ENCODE measurements at places on chromosomes 7 and 10. TPM values are rescaled to one million over a fixed set of nuclear protein-coding genes. Genes with fewer than 3 reads are reported as not detected.

DNA sequence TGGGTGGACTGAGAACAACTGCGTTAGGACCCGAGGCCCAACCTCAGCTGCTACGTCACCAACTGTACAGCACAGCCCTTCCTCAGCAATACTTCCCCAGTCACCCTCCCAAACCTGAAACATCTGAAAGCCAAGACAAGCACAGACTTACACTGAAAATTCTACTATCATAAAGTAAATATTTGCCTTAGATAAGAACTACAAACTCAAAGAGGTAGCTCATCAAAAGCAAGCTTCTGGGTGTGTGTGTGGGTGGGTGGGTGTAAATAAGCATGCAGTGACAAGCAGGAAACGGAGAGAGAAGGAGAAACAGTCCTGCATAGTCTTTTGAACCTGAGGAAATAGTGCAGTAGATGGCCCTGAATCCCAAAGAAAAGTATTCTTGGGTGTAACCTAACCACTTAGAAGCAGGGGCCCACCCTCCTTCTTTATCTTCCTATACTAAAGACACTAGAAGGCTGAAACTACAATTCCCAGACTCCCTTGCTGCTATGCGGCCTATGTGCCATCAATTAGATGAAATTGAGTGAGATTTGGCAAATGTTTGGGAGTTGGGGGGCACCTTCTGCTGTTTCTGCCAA, 18.7 kb downstream of the SLC25A13 start:
- DNase-seq: no peak

DNA sequence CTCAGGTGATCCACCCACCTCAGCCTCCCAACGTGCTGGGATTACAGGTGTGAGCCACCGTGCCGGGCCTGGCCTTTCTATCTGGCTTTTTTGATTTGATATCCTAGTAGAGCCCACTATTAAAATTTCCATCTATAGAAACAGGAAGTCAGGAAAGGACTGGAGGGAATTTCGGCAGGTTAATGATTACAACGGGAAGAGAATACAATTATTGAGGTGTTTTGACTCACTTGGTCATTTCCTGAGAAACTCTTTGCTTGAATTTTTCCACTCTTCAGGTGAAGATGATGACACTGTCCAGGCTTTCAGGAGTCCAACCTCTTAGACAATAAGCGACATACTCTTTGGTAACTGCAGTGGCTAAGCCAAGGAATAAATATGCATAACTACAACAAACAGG, 1.1 kb upstream of the MKLN1 start:
- no peak for DNase-seq

- no peak for DNase-seq
Measured at GRCh38 chr10:105840288-105840770, 1199.2 kb downstream of the SORCS3 start.

GPR15LG gene
- not detected for polyA plus RNA-seq

TAS2R4 gene
- polyA plus RNA-seq: 0.26 TPM

GRCh38 chr7:284762-285722, 4.9 kb upstream of the FOXL3 start:
- DNase-seq: no peak

DNA sequence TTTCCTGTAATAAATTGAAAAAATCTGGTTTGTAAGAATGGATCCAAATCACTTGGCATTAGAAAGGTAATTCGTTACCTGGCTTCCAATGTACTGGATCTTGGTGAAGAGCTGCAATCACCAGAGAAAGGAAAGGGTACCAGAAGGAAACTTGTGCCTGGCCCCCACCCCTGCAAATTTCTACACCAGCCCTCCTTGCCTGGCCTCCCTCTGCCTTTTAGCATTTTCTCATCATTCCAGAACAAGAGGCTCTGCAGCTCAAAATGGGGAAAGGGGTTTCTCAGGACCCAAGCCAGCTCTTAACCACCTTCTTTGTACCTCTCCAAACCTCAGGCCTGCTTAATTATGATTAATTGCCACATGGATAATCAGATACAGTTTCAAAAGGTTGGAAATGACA, 612.8 kb upstream of the MGMT start:
- no peak for DNase-seq

UCMA gene
- polyA plus RNA-seq: not detected

- no peak for DNase-seq
Measured at GRCh38 chr7:146002431-146003078, 114.0 kb upstream of the CNTNAP2 start.

- DNase-seq: no peak
Measured at GRCh38 chr10:74863551-74863950, 37.2 kb downstream of the KAT6B start.

CRYGN gene
- polyA plus RNA-seq: not detected

CRPPA gene
- polyA plus RNA-seq: 0.92 TPM

- peak; percentile 78 for DNase-seq
Measured at GRCh38 chr10:126242397-126243260, 145.6 kb downstream of the ADAM12 start.

DNA sequence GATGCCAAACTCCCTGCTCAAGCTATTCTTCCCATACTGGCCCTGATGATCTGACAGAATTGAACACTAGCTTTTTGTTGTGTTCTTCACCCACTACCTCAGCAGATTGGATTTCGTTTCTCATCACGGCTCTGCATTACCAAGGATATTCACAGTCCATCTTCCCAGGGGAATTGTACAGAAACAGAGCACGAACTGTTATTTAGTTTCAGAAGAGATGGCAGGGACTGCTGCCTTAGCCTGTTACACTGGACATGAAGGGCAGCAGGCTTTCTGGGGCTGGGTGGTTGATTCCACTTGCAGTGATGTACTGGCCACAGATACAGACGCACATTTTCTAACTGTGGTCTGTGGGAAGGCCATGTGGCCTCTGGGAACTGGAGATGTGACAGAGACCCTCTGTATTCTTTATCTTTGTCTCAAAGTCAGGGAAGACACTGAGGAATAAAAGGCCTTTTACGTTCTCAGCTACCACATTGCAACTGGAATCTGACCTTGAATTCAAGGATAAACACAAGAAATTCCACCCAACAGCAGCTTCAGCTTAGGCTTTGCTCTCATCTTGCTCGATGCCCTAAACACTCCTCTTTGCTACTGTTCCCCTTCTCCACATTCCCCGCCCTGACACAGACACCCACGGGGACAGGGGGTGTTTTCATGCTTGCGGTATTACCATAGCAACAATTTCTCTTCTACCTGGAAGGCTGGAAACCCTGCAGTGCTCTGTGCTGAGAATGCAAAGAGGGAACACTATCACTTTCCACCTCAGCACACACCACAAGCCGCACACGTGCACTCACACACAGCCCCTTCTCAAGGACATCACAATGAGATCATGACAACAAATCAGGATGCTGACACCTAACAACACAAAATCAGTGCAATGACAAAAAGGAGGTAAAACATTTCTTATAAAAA, 81.7 kb downstream of the RNF216 start:
- no peak for DNase-seq

DNA sequence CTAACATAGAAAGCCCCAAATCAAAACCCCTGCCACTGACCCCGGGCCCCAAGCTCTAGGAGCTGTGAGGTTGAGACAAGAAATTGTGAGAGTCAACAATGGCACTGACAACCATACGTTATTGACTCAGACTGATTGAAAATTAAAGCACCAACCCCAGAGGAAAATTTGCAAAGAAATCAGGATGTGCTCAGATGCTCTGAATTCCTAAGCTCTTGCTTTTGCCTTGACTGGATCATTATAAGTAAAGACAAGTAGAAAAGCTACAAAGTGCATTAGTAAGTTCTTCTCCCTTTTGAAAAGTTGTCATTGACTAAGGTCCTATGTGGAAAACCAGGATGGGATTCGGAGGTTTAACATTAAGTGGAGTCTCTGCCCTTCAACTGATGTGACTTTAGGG, 130.2 kb downstream of the SAMD9 start:
- DNase-seq: no peak

RASA4B gene
- 5.2 TPM for polyA plus RNA-seq

IL6 gene
- 18.4 TPM for polyA plus RNA-seq

DNA sequence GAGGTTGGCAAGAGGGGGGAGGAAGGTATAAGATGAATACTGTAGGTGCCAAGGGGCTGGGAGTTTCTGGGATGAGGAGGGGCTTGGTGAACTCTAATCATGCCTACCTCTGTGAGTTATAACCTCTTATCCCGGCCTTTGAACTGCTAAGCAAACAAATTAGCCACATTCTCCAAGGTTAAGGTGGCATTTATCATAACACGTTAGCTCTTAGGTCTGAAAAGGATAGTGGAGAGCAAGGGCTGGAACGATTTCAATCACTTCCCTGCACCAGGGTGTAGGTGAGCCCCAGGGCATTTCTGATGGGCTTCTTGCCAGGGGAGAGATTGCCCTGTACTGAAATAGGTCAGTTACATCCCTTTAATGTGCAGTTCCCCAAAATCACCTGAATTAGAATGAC, 28.6 kb upstream of the DMBT1 start:
- no peak for DNase-seq

DGKB gene
- polyA plus RNA-seq: 0.04 TPM

GFRA1 gene
- polyA plus RNA-seq: 7.5 TPM

DNA sequence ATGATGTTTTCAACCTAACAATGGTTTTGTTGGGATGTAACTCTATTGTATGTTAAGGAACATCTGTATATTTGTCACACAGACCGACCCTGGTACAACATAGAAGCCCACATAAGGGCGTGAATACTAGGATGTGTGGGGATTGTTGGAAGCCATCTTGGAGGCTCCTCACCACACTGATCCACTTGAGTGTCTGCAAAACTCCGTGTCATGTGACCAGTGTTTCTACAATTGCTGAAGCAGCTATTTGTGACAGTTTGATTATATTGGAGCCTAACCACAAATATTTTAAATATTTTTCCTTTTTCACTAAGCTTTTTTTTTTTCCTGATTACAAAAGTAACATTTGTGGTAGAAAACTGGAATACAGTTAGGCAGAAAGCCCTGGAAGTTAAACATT, 27.9 kb downstream of the RALA start:
- peak; percentile 71 for DNase-seq

DNA sequence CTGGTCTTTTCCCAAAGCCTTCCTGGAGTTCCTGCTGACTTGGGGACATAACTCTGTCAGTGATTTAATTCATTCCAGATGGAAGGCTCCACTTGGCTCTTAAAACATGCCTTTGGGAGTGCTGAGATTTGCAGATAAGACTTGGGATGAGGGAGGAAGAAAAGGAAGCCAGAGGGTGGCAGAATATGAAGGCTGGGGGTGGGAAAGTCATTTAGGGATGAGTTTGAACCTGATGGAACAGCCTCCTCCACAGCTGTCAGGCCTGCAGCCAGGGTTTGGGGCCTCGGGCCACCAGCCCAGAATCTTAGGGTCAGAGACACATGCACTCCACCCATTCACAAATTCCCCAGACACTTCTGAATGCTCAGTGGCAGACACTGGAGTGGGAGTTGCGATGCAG, 28.4 kb upstream of the EIF5AL1 start:
- DNase-seq: no peak

DNA sequence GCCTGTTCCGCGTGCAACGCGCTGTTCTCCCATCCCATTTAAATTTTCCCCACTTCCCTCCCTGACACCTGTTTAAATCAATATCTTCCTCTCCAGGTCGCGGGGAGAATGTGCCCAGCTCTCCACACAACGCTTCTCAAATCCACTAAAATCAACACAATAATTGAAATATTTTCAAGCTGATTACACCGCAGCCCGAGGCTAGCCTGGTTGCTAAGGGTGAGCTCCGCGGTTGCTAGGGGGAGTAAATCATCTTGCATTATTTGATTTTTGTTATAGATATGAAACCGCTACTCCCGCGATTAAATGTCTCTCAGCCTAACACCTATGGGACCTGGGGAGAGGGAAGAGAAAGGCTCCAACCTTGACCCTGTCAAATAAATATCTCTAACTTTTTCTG, 36.2 kb downstream of the UNCX start:
- DNase-seq: no peak

- DNase-seq: no peak
Measured at GRCh38 chr10:68364101-68364886, 31.6 kb upstream of the PBLD start.

TAF3 gene
- polyA plus RNA-seq: 3.1 TPM

SPDYE1 gene
- not detected for polyA plus RNA-seq

DNA sequence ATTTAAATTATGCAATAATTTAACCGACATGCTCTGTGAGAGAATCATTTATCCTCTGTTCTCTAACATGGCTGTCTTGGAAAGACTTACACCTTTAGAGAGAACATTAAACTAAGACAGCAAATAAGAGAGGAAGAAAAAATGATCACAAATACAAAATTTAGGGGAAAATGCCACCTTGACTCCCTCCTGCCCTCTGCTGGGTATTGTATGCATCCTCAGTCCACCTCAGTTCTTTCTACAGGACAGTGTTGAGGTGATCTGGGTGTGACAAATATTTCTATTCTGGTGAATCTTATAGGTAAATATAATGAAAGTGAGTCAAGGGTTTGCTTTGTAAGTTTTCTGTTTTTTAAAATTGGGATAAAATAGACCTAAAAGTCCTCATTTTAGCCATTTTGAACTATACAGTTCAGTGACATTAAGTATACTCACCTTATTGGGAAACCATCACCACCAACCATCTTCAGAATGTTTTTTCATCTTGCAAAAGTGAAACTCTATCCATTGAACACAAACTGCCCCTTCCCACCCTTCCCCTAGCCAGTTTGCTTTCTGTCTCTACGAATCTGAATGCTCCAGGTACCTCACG, 61.5 kb upstream of the ELMO1 start:
- DNase-seq: no peak

DNA sequence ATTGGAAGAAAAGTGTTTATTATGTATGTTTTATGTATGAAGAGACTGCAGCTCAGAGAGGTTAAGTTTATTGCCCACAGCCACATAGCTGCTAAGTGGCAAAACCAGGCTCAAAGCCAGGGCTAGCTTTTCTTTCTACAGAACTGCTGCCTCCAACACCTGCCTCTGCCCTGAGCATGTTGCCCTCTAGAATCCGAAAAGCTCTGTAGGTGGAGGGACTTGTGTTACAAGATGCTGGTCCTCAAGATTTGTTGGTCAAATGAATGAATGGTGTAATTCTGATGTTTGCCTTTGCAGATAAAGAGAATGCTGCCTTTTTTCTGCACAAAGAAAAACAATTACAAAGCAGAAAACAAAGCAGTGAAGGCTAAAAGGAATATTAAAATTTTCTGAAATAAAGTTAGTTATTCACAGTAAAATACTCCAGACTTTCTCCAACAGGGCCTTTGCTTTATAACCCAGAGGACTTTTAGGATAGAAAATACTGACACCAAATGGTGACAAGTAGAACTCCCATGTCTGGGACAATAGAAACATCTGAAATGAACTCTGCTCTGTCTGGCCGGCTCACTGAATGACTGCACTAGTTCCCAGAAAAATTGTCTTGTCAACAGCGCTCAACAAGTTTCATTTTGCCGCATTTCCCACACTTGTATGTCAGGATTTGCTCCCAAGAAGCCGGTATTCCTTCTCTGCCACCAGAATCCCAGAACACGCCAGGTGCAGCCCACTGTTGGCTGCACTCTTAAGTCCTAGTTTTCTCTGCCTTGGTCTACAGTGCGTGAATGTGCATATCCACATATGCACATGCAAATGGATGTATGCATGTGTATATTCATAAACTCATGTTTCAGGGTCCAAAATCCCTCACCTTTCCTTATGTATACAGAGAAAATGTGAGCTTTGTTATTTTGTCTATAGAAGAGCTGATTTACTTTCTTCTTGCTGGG, 11.0 kb upstream of the DNTT start:
- peak; percentile 1 for DNase-seq
